ENCODE measurements at places on chromosomes 1 and 21.
A peak's percentile ranks its signal among the peaks of the same experiment; 100 is the strongest.

DNA sequence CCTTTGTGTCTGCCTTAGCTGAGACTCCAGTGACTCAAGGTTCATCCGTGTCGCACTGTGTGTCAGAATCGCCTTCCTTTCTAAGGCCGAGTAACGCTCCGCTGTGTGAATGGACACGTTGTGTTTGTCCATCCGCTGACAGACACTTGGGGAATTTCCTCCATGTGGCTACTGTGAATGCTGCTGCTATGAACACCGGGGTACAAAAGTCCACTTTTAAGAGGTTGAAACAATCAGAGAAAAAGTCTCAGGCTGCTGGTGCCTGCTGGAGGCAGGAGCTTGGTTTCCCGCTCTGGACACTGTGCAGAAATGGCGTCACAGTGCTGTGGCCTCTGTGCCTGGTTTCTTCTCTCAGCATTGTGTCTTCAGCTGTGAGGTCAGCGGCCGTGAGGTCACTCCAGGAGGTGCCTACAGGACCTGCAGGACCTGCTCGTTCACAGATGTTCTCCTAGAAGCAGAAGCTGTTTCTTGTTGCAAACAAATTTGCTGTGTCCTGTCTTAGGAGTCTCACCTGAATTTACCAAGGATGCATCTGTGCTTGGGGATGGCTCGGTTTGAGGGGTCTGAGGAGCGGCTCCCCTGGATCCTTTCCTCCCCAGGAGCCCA is 34.2 kb downstream of the KRTAP10-1 start:
- no peak for DNase-seq

DNA sequence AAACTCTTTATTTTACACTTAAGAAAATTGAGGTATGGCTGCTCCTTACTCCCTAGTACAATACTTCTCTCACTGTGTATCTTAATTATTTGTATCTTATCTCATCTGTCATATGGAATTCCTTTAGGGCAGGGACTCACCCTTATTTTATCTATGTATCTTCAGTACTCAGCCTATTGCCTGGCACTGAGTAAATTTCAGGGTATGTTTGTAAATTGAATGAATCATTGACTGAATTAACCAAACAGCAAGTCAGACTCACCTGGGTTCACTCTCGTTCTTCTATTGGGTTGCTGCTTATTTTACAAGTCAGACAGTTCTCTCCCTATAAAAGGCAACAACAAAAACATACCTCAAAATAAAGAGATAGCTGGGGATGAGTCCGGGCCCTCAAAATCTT is 63.8 kb downstream of the LAMC1 start:
- DNase-seq, result no peak

DNA sequence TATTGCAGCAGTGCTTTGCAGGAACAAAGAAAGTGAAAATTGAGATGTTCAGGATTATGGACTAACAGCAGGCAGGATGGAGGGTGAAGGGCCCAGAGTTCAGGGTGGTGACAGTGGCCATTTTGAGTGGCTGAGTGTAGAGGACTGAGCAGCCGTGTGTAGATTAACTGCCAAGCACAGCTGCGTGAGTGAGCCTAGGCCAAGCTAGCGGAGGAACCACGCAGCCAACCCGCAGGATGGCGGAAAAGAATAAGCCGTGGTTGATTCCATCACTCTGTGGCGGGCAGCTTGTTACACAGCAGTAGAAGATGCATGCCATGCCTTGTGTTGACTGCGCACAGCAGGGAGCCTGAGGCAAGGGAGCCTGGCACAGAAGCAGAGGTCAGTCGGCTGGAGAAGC is 102.5 kb upstream of the KIF26B start:
- DNase-seq, result no peak

DNA sequence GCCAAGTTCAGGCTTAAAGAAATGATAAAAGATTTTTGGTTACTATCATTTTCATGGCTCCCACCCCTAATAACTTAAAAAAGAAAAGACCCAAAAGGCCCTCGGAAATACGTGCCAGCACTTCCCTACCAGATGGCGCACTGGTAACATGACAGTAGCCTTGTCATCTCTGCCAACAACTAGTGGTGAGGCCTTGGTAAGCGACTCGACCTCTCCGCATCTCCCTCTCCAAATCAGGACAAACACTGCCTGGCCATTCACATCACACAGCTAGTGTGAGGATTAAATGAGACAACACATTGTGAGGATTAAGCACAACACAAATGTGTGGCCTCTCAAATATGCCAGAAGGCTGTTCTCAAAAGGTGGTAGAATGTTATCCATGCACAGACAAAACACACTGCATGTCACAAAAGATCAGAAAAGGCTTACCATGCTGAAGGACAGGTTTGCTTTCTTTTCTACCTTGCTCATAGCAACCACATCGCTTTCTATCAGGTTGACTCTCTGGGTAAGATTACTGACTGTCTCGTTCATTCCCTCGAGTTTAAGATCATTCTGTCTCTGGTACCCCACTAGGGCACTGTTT is 16.4 kb downstream of the TEX38 start:
- no peak for DNase-seq

DNA sequence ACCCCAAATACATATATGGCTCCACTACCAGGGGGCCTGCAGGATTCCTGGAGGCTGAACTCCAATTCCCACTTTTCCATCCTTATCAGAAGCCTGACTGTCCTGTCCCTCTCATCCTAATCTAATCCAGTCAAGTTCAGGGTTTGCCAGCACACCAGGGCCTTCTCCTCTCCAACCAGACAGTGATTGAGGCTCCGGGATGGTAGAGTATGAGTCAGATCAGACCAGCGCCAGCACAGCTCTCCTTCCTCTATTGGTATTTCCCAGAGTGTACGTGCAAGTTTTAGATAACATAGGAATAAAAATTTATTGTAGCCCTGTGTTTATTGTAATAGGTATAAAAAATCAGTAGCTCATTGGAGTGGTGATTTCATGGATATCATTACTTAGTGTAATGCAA is 24.5 kb upstream of the RCSD1 start:
- DNase-seq, result no peak

GRCh38 chr1:220696863-220697231 is 6.7 kb downstream of the C1orf115 start:
- DNase-seq, result no peak

- no peak for DNase-seq
Observed at GRCh38 chr1:27967106-27967883, 7.5 kb downstream of the XKR8 start.

- peak; percentile 34 for DNase-seq
Observed at GRCh38 chr1:15618077-15618654, 908 bp downstream of the DDI2 start.

DNA sequence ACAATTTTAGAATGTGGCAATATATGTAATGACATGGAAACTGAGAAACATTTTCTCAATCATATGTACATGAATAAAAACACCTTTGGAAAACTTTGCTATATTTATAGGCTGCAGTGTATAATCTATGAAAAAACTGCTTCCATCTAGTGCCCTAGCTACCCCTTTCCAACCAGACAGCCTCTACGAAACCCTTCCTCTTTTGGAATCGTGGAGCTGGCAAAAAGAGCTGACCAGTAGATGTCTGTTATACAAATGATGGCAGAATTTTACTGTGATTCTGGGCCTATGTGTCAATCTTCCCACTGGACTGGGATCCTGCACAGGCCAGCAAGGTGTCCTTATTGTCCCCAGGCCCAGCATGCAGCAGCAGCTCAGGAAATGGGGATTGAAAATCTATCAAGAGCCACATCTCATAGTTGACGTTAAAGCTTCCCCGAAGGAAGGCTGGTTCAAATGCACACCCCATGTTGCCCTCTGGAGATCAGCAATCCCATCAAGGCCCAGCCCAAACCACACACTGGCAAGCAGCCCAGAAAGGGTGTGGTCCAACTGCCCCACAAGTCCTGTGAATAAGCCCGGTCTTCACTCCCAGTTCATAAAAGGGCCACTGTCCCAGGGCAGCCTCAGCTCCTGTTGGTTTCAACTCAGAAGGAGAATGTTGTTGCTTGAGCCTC is 8.8 kb upstream of the FAM20B start:
- no peak for DNase-seq

DNA sequence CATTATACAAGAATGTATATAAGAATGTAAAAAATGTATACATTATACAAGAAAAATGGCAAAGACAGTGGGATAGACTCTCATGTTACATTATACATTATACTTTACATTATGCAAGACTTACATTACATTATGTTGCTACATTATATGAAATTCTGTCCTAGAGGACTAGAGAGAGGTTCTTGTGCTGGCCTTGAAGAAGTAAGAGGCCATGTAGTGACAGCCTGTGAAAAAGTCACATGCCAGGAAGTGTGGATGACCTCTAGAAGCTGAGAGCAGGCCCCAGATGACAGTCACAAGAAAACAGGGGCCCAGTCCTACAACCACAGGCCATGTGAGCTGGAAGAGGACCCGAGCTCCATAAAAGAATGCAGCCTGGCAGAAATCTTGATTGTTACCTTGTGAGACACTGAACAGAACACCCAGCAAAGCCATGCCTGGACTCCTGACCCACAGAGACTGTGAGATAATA is 30.5 kb upstream of the AHCYL1 start:
- DNase-seq, result no peak

- no peak for DNase-seq
Observed at GRCh38 chr1:25817840-25818501, 1.8 kb upstream of the MTFR1L start.

DNA sequence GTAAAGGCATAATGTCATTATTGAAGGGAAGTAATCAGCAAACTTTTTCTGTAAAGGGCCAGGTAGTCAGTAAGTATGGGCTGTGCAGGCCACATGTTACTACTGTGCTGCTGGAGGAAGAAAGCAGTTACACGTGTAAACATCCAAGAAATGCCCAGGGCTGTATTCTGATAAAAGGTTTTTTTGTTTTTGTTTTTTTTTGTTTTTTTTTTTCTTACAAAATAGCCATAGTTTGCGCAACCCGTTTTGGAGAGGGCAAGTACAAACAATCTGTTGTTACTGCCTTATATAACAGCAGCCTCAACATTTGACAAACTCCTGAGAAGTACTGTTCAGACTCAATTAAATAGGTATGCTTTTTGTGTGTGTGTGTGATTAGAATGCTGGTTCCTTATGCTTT is 26.7 kb upstream of the MTMR11 start:
- no peak for DNase-seq

Measured in SW 1271 (cell line).